ENCODE measurements at places on chromosomes 6 and 20. TPM values are rescaled to one million over a fixed set of nuclear protein-coding genes. Genes with fewer than 3 reads are reported as not detected.

CST4 gene
- total RNA-seq: not detected

PGC gene
- total RNA-seq: 0.62 TPM

MATN4 gene
- total RNA-seq: 2.2 TPM

PRR18 gene
- 0.39 TPM for total RNA-seq

SLC44A4 gene
- total RNA-seq: 3.5 TPM

PACRG gene
- 0.44 TPM for total RNA-seq

C20orf144 gene
- total RNA-seq: 0.21 TPM

SLC17A9 gene
- total RNA-seq: 41.7 TPM

SLC16A10 gene
- total RNA-seq: 14.9 TPM

C20orf141 gene
- total RNA-seq: not detected

MDFI gene
- total RNA-seq: 63.2 TPM

SCRT2 gene
- total RNA-seq: 0.14 TPM

BPIFB3 gene
- total RNA-seq: not detected

BANF2 gene
- total RNA-seq: not detected

ERGIC3 gene
- 181 TPM for total RNA-seq

BPIFB1 gene
- total RNA-seq: 0.09 TPM

ENPP4 gene
- 2.8 TPM for total RNA-seq

TSHZ2 gene
- 0.23 TPM for total RNA-seq

CNR1 gene
- 0.25 TPM for total RNA-seq

NRSN1 gene
- total RNA-seq: not detected

RUNX2 gene
- total RNA-seq: 0.28 TPM

RAMACL gene
- 0.30 TPM for total RNA-seq

MOG gene
- total RNA-seq: 1.2 TPM

ZBTB12 gene
- total RNA-seq: 24.0 TPM
